Smooth muscle cell of the brain vasculature (primary cell): ENCODE measurements at places on chromosomes 4 and X.

DNA sequence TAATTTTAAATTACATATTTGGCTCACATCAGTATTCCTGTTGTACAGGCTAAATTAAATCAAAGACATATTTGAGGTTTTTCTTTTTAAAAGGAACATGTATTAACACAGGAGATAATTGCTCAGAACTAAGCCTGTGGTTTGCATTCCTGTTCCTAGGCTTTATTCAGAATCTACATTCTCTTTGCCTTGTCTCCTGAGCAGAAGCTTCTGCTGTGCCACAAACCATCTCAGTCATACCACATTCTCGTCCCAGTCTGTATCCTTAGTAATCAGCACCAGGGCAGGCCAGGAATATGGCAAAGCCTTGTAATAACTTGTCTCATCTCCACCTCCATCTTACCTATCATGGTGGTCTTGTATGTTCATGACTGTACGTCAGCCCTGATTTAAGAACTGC lies 162.8 kb downstream of the ARHGAP24 start:
- no peak for DNase-seq

GRCh38 chr4:25174674-25175073 lies 14.4 kb upstream of the SEPSECS start:
- DNase-seq: no peak

DNA sequence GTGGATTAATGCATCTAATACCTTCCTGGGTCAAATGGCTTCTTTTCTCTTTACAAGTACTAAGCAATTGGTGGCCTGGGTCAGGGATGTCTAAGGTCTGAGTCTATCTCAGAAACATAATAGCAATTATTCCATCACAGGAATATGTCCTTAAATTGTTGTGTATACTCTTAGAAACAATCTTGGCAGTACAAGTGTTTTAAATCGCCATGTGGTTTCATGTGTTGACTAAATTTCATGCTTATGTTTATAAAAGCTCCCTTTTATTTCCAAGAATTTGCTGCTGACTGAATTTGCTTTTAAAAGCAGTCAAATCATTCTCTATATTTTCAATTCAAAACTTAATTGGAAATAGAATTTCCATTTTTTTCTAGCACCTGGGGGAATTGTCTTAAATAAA lies 125.3 kb upstream of the PACRGL start:
- DNase-seq: no peak

DNA sequence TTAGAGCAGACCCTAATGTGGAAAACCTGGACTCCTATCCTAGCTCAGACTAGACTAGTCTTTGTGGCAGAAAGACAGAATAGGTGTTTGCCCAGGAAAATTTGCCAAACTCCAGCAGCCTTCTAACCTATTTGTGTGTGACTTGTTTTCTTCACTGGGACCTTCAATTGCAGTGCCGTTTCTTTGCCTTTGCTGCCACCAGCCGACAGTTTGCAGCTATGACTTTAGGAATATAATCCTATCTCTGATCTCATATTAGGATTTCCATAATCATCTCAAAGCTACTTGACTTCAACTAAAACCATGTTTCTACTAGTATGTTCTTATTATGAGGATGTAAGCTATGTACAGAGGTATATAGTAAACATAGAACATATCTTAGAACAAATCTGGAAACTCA lies 60.2 kb upstream of the PGAM4 start:
- no peak for DNase-seq

- no peak for DNase-seq
Measured at GRCh38 chrX:125627676-125628075, 308.0 kb downstream of the TEX13C start.

- no peak for DNase-seq
Measured at GRCh38 chr4:54495641-54496040, 162.1 kb upstream of the KIT start.

GRCh38 chrX:51955200-51955599 lies 61.8 kb downstream of the MAGED1 start:
- no peak for DNase-seq

GRCh38 chr4:109658871-109659410 lies 44.3 kb downstream of the CASP6 start:
- DNase-seq: no peak

GRCh38 chrX:24133312-24133711 lies 16.2 kb upstream of the ZFX start:
- no peak for DNase-seq

- no peak for DNase-seq
Measured at GRCh38 chr4:103721251-103721650, 1.5 kb upstream of the TACR3 start.

- DNase-seq: no peak
Measured at GRCh38 chr4:105956569-105956968, 61.3 kb downstream of the NPNT start.

- DNase-seq: no peak
Measured at GRCh38 chr4:155241225-155241624, 32.8 kb downstream of the NPY2R start.

- no peak for DNase-seq
Measured at GRCh38 chrX:42678133-42678532, 99.8 kb downstream of the PPP1R2C start.
